ENCODE measurements at places on chromosomes 12 and 14.

DNA sequence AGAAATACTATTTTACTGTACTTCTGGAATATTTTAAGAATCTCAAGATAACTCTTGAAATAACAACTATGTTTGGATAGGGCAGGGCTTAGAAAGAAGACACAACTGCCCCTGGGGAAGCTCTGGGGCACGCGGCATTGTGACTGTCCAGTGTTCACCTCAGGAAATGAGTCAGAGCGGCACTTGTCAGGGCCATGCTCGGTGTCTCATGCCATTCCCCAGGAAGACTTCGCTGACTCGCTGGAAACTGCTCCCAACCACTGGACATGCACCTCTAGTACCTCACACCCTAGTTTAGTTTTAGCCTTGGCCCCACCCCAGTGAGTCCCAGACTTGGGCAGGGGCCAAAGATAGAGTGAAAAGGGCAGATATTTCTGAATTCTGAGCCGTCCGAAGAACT, 192.0 kb downstream of the TTC7B start:
- DNase-seq, result no peak

DNA sequence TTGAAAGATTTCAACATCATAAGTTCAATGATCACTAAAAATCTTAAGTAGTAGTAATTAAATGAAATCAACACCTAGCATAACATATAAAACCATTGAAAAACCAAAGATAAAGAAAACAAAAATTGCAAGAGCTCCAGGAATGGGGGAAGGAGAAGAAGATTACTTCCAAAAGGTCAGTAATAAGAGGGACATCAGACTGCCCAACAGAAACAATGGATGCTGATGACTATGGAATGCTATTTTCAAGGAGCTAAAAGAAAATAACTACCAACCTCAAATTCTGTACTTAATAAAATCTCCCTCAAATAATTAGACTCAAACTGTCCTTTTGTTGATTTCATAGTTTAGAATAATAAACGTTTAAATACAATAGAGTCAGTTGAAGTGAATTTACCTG, 314.5 kb upstream of the LMO3 start:
- DNase-seq, result no peak

- DNase-seq, result peak; percentile 84
Measured at GRCh38 chr12:52221912-52222457, 11.1 kb upstream of the KRT7 start.

- DNase-seq, result no peak
Measured at GRCh38 chr12:41348198-41348597, 160.1 kb downstream of the PDZRN4 start.

DNA sequence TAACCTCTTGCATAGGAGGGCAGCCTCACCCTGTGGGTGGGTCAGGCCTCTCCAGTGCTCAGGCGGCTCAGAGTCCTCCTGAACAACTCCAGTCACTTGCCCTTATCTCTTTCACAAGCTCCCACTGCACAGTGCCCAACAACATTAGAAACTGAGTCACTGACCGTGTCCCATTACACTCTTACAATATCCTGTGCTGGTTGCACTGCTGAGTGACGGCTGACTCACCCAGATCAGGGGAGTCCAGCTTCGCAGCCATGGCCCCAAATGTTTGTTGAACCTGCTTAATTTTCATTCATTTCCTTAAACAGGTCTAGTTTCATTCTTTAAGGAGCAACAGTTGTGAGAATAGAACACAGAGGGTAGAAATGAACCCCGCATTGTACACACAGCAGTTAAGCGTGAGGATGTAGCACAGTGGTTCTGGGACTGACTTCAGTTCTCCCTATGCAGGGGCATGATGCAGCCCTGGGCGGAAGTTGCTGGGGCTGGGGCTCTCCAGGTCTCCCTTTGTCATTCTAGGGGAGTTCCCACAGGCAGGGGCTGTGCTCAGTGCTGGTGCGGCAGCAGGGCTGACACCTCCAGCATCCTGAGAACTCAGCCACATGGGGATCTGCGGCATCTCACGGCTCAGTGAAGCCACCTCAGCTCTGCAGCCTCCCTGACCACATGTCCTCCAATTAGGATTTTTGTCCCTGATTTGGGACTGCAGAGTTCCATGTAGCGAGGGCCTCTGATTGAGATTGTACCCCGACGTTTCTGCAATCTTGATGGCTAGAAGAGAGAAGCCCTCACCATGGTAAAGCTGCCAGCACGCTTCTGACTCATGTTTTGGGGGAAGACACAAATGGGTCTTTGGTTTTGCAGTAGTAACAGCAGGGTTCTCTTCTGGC, 16.1 kb downstream of the GPR68 start:
- peak; percentile 81 for DNase-seq

DNA sequence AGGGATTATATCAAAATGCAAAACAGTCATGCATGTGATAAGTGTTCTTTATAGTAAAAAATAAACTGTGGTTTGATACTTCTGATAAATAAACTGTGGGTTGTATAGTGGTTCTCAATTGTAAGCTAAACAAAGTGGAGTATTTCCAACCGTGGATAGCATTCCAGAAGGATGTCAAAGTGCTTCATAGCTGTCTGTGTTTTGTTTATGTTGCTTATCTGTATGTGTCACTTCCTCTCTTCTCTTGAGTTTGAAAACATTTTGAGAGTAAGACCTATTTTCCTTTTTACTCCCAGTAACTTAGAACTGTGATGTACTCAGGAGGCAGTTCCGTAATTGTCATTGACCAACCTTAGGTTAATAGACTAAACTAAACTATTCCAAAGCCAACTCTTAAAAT, 415.8 kb downstream of the TMTC2 start:
- no peak for DNase-seq

DNA sequence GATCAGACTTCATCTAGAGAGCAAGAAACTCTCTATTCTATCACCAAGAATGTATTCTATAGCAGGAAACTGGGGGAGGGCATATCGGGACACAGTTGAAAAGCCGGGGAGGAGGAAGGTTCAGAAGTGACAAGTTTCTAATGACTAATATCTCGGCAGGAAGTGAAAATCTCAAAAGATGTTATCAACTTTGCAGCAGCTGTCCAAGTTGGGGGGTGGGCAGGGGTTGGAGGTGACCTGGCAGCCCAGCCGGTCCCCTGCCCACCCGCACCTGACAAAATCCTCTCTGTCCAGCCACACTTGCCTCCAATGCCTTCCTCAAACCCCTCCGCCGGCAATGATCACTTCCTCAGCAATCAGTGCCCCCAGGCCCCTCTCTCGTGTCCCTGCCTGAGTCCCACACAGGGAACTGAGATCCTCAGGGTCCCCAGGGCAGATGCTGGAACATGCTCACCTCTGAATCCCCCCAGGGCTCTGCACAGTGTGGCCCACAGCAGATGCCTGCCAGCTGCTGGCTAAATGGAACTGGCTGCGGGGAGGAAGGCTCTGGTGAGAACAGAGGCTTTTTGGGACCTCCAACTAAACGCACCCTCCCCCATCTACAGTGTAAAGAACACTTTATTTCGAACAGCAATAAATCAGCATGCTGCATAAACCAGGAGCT, 43.9 kb downstream of the CCDC88C start:
- DNase-seq, result no peak

GRCh38 chr14:64208981-64209380, 85.2 kb downstream of the ESR2 start:
- DNase-seq, result no peak

- DNase-seq, result no peak
Measured at GRCh38 chr12:92898755-92899154, 30.3 kb downstream of the EEA1 start.

DNA sequence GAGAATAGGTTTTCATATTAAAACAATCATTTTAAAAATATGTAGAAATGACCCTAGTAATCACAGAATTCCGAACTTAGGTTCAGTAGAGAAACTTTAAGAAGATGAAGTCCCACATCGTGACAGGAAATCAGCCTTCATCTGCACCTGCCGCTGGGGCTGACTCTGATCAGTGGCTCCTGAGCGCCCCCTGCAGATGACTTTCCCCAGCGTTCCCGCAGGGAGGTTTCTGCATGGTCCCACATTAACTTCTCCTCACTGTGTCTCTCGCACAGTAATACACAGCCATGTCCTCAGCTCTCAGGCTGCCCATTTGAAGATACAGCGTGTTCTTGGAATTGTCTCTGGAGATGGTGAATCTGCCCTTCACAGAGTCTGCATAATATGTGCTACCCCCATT, 1131.1 kb downstream of the TMEM121 start:
- peak; percentile 59 for DNase-seq

DNA sequence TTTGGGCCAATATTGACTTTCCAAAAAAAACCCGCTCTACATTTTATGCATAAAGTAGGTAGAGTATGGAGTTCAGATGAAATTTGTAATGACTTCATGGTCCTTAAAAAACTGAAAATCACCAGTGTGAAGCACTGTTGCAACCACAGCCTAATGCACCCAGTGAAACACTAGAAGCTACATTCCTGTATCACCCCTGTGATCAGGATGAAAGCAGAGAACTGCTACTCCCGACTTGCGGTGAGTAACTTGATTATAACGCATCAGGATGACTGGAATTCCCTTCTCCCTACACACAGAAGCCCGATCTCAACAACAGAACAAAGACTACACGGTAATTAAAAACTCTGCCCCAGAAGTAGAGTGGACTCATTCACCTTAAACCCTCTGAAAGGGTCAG, 33.8 kb downstream of the SPTB start:
- DNase-seq, result no peak

- DNase-seq, result no peak
Measured at GRCh38 chr14:20302042-20302755, 3.6 kb downstream of the TTC5 start.

DNA sequence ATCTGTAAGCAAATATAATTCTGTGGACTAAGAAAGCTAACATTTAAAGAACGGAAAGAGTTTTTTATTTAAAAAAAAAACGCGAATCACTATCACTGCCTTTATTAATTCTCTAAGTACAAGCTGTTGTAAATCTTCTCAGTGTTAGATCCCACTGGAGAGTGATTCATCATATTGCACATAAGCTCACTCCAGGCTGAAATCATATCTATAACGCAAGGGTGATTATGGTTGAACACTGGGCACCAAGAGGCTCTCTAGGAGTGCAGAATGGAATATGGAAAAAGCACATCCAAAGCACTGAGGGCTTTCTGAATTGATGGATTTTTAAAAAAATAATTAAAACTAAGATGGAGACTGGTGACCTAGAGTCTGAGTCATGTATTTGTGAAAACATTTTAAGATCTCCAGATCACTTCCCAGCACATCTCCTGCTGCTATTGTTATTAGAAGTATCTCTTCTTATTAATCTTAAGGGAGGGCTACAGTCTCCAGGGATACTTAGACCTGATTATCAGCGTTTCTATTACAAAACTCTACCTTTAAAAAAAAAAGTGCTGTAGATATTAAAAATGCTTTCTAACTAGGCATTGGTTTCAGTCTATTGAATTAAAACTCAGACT, 1106.8 kb downstream of the AACS start:
- no peak for DNase-seq

- DNase-seq, result no peak
Measured at GRCh38 chr14:79809849-79810612, 401.3 kb downstream of the DIO2 start.

GRCh38 chr12:48032597-48032996, 28.3 kb upstream of the COL2A1 start:
- no peak for DNase-seq

GRCh38 chr12:26869104-26869494, 36.1 kb upstream of the ITPR2 start:
- no peak for DNase-seq

- DNase-seq, result no peak
Measured at GRCh38 chr12:85955127-85955526, 81.0 kb downstream of the NTS start.

- no peak for DNase-seq
Measured at GRCh38 chr14:76946753-76947077, 81.8 kb downstream of the IRF2BPL start.

- DNase-seq, result no peak
Measured at GRCh38 chr14:68800390-68800789, 7.5 kb upstream of the ZFP36L1 start.

DNA sequence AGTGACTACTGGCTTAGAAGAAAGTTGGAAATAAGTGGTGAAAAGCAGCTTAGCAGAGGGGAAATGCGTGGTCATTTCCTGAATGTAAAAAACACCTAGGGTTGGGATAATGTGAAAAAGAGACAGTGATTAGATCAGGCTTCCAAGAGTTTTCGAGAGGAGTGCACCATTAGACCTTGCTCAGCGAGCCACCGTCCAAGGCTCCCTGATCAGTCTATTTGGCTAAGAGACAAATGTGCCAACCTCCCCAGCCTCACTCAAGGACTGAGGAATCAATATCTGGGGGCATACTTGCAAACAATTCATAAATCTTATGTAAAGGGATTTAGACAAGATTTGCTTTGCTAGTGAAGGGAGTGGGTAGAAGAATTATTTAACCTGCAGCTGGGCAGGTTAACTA, 594.5 kb downstream of the NRXN3 start:
- no peak for DNase-seq

DNA sequence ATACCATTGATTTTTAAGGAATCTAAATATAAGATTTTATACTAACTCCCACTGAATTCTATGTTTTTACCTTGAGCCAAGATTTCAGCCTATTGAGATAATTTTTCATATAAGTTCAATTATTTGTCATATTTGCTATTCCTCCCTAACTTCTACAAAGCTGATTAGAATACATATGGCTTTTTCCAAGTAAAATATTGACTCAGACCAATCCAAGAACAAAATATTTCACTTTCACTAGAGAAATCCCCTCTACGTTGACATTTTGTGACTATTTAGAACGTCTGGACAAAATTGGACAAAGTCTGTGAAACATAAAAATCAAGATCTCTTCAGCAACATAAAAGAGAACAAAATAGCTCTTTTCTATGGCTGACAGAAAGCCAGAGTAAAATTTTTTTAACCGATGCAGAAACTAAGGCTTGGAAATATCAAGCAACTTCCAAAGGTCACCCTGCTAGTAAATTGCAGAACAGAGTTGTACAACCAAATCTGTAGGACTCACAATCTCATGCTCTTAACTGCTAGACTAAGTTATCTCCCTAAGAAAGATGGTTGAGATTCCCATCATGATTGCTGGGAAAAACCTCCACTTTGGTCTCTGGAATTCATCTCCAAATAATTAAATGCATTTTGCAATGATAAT, 118.0 kb downstream of the GARIN6 start:
- no peak for DNase-seq

DNA sequence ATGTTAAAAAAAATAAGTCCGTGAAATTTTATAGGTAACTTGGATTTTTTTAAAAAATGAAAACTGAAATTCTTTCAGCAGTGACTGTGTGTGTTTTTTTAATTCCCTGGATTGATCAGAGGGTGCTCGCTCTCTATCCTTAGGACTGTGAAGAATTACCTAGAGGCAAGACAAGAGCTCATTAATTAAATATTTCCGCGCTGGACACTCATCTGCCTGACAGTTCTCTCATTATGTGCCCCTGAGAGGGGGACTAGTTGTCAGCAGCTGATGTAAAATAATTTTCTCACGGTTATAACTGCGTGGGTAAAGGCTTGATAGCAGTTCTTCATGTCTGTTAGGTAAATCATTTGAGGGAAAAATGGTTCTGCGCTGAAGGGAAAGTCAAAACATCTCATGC, 101.3 kb downstream of the PTCSC3 start:
- DNase-seq, result no peak

GRCh38 chr14:58812050-58812910, 174.5 kb downstream of the DACT1 start:
- DNase-seq, result no peak

DNA sequence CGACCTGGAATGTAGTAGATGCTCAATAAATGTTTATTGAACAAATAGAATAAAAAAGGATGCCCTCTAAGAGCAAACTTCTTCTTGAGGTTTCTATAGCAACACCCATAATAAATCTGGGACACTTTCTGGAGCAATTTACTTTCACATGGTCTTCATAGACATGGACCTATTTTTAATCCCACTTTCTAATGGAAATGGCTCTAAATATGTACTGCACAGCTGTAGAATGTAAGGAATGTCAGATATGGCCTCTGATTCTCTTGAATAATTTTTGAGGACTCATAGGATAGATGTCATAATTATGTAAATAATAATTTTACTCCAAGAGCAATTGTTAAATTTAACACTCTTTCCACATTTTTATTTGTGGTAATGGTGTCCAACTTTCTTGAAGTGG, 133.5 kb upstream of the DAAM1 start:
- no peak for DNase-seq

All from stimulated activated CD4-positive, alpha-beta T cell treated with anti-CD3 and anti-CD28 coated beads, Interleukin-12 subunit alpha, Interleukin-12 subunit beta, amount 100 ng/mL, for 48 hours (primary cell).